ENCODE measurements at places on chromosomes 13 and 19. TPM values are rescaled to one million over a fixed set of nuclear protein-coding genes. Genes with fewer than 3 reads are reported as not detected.

- H3K27ac ChIP-seq: peak overlapping the region; percentile 22
- DNase-seq: peak; percentile 87
- peaks cover 3% of the 10 kb centered on the region for H3K27me3 ChIP-seq
- no peaks in the 10 kb centered on the region for H3K36me3 ChIP-seq
These were observed 19.2 kb downstream of the RCN3 start for GRCh38 chr19:49546825-49547565.

DNA sequence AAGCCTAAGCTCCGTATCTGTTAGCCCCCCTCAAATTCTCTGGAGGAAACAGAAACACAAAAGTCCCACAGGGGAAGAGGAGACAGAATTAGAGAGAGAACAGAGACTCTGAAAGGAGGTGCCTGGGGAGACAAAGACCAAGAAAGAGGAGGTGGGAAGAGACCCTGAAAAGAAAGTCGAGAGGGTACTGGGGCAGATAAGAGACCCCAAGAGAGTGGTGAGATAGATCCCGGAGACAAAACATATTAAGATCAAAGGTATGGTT, 915 bp upstream of the GRWD1 start:
- peaks cover 16% of the 10 kb centered on the region for H3K4me1 ChIP-seq
- peak overlapping the region; percentile 98 for H3K27ac ChIP-seq
- H3K27me3 ChIP-seq: no peaks in the 10 kb centered on the region
- DNase-seq: no peak
- H3K4me3 ChIP-seq: peak overlapping the region; percentile 88

- H3K36me3 ChIP-seq: peaks cover 13% of the 10 kb centered on the region
- no peak overlapping the region for H3K4me3 ChIP-seq
- H3K4me1 ChIP-seq: no peaks in the 10 kb centered on the region
- no peak for DNase-seq
- peaks cover 5% of the 10 kb centered on the region for H3K27me3 ChIP-seq
- H3K27ac ChIP-seq: no peak overlapping the region
These were observed 39.8 kb upstream of the PTPRS start for GRCh38 chr19:5380215-5380919.

DNA sequence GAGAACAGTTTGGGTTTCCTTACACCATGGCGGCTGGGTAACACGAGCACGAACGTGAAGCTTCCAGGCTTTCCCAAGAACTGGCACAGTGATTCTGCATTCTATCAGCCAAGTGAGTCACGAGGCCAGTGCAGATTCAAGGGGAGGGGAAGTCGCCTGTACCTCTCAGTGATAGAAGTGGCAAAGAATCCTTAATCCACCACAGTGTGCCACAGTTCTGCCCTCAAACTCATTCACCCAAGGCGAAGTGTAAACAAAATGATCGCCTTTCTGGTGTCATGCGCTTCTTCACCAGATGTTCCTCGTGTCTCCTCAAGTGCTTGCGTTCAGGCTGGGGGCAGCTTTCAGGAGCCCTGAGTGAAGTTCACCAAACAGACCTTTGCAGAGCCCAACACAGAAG, 24.9 kb upstream of the AMER2 start:
- H3K27ac ChIP-seq: no peak overlapping the region
- no peak for DNase-seq
- H3K4me3 ChIP-seq: no peak overlapping the region

- no peaks in the 10 kb centered on the region for H3K4me1 ChIP-seq
- no peak overlapping the region for H3K27ac ChIP-seq
- no peaks in the 10 kb centered on the region for H3K27me3 ChIP-seq
These were observed 625.2 kb upstream of the PCDH20 start for GRCh38 chr13:62040806-62041205.

The CEACAM21 gene
- not detected for total RNA-seq

- no peak overlapping the region for H3K4me3 ChIP-seq
- no peak for DNase-seq
- no peaks in the 10 kb centered on the region for H3K27me3 ChIP-seq
- peaks cover 45% of the 10 kb centered on the region for H3K4me1 ChIP-seq
These were observed 97.0 kb upstream of the RNF113B start for GRCh38 chr13:98273824-98274742.

DNA sequence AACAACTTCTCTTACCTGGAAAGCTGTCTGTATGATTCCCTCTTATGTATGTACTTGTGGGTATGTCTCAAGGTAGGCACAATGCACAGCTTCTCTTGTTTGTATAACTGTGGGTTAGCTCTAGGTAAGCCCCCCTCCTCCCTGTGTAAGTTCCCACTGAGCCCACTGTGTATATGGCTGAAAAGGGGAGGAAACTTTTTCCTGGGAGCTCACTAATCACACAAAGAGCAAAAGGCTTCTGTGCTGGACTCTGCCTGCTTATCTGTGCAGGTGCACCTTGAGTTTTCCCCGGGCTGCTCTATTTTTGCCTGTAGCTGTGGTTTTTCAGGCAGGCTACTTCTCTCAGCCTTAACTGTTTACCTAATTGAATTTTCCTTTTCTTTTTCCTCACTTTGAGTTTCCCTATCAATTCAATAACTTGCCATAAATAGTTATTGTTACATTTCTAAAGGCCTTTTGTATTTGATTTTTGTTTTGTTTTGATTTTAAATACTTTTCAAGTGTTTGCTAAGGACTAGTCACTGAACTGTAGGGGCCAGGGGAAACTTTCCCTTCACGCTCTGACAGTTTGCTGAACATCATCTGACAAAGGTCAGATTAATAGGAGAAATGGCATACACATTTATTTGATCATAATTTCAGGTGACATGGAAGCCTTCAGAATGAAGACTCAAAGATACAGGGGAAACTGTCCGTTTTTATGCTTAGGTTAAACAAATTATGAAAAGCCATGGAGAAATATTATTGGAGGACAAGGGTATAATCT, 423.5 kb upstream of the ATXN8OS start:
- H3K27me3 ChIP-seq: no peaks in the 10 kb centered on the region
- no peak overlapping the region for H3K4me3 ChIP-seq
- H3K36me3 ChIP-seq: no peaks in the 10 kb centered on the region
- H3K27ac ChIP-seq: no peak overlapping the region
- DNase-seq: no peak
- H3K4me1 ChIP-seq: no peaks in the 10 kb centered on the region

The LMTK3 gene
- total RNA-seq: 0.88 TPM

- no peaks in the 10 kb centered on the region for H3K4me1 ChIP-seq
- H3K27me3 ChIP-seq: no peaks in the 10 kb centered on the region
- peak overlapping the region; percentile 85 for H3K4me3 ChIP-seq
- DNase-seq: peak; percentile 75
- peak overlapping the region; percentile 62 for H3K27ac ChIP-seq
- peaks cover 15% of the 10 kb centered on the region for H3K36me3 ChIP-seq
These were observed 9.4 kb downstream of the OCEL1 start for GRCh38 chr19:17235300-17235970.

DNA sequence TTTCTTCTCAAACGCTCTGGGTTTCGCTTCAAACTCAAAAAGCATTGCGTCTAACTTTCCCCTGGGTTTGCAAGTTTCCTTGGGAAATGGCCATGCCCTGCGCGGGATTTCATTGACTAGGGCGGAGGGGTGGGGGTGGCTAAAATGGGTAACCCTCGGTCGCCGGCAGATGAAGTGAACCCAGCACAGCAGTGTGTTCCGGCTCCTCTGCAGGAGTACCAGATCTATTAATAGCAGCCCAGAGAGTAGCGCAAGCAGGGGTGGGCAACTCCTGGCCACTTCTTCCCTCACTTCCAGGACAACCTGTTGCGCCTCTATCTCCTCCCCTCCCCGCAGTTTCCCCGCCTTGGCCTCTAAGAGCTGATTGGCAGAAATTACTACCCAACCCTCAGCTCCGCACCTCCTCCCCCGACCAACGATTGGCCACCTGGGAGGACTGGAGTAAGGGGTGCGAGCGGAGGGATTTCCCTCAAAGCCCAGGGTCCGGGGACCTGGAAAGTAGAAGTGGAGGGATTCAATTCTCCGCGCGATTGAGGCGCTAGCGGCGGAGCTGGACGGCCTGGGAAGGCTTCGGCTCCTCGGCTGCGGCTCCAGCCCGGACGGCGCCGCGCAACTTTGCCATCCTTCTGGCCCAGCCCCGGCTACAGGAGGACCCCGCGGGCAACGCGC, at the start of gene FREM2:
FREM2 (plus strand) TSS at position 501 of the 669 bp plus-strand sequence. CDS start 268 bp downstream, outside the sequence.
- DNase-seq: no peak
- H3K27me3 ChIP-seq: peaks cover 2% of the 10 kb centered on the region
- H3K36me3 ChIP-seq: no peaks in the 10 kb centered on the region
- H3K4me3 ChIP-seq: peak within 1 kb of the TSS; percentile 18

DNA sequence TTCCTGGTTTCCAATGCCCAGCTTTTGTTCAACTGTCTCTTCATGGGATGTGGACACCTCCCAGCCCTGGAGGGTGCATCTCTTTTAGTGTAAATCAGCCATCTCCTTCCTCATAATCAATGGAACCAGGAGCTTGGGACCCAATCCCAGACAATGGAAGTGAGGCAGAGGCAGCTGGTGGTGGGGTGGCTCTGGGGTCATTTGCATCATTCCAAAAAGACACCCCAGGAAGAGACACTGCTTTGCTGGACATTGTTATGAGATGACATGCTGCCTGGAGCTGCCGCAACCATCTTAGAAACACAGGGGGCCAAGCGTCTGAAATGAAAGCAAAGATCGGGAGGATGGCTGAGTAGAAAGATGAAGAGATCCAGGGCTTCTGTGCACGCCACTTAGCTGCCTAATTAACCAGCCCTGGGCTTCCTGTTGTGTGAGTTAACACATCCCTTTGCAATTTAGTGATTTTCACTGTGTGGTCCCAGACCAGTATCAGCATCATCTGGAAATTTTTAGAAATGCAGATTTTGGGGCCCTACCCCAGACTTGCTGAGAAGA, 36.1 kb downstream of the IRS2 start:
- peaks cover 2% of the 10 kb centered on the region for H3K27me3 ChIP-seq
- no peak overlapping the region for H3K4me3 ChIP-seq
- H3K4me1 ChIP-seq: no peaks in the 10 kb centered on the region
- DNase-seq: no peak

DNA sequence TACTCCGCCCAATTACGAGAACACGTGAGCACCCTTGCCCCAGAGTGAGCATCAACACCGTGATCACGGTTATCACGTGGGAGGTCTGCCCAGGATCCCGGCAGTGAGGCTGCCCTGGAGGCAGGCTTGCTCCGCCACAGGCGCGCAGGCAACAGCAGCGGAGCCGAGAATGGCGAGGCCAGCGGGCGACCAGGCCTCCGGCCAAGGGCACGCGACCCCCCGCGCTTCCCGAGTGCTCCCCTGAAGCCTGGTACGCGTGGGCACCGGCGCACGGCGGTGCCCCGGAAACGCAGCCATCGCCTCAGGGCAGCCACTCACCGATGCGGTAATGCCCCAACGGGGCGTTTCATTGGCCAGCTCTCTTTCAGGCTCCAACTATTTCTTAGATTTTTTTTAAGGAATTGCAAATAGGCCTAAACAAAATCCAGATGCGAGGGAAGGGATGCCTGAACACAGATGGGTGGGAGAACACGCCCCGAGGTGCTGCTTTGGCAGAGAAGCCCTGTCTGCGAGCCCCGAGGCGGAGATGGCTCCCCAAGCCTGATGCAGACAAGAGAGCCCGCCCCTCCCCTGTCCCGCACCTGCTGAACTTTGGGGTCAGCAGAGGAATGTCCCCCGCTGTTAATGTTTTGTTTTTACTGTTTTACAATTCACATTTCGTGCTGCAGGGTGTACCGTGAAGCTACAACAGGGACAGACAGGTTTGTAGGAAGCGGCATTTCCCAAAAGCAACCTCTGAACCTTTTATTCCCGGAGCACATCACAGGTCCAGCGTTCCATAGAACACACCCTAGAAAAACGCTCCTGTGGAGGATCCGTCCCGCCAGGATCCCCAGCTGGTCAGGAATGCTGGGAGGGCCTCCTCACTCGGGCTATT, 132.7 kb downstream of the ZDHHC20 start:
- H3K4me3 ChIP-seq: peak overlapping the region; percentile 82
- peak overlapping the region; percentile 77 for H3K27ac ChIP-seq
- DNase-seq: peak; percentile 69

- H3K36me3 ChIP-seq: 0 out of 2 replicates have a peak, but pooled peaks cover 6% of the 10 kb centered on the region
- no peak overlapping the region for H3K27ac ChIP-seq
- no peaks in the 10 kb centered on the region for H3K4me1 ChIP-seq
- H3K4me3 ChIP-seq: no peak overlapping the region
- peaks cover 3% of the 10 kb centered on the region for H3K27me3 ChIP-seq
These were observed 2.1 kb upstream of the TNFSF11 start for GRCh38 chr13:42571895-42572294.

DNA sequence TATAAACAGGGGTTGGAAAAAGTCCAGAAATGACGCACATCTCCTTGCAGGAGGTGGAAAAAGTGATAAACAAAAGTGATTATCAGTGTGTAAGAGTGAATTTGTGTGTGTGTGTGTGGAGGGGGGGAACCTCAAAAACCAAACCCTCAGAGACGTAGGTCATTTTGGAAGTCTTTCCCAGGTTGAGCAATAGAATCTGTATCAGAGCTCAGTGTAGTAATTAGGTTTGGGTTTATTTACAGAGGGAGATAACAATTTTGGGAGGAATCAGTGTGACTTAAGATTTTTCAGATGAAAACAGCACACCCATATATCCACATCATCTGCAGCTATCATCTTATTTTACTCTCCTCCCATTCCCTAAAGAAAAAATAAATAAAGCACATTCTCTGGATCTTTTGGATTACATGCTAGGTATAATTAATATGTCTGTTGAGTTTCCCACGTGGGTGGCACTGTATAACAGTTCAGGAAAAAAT, 406.4 kb downstream of the FGF9 start:
- no peaks in the 10 kb centered on the region for H3K36me3 ChIP-seq
- no peaks in the 10 kb centered on the region for H3K27me3 ChIP-seq
- H3K4me3 ChIP-seq: no peak overlapping the region
- H3K4me1 ChIP-seq: no peaks in the 10 kb centered on the region

- H3K4me3 ChIP-seq: no peak overlapping the region
- H3K27ac ChIP-seq: no peak overlapping the region
- DNase-seq: no peak
- H3K36me3 ChIP-seq: peaks cover 10% of the 10 kb centered on the region
These were observed 16.0 kb upstream of the SPIB start for GRCh38 chr19:50402544-50403301.

The ZNF556 gene
- not detected for total RNA-seq

- H3K4me1 ChIP-seq: peaks cover 28% of the 10 kb centered on the region
- no peak overlapping the region for H3K4me3 ChIP-seq
- H3K27me3 ChIP-seq: peaks cover 2% of the 10 kb centered on the region
- no peak overlapping the region for H3K27ac ChIP-seq
These were observed 30.0 kb upstream of the MBNL2 start for GRCh38 chr13:97192166-97192565.

The IZUMO4 gene
- 1.9 TPM for total RNA-seq

The GRK1 gene
- total RNA-seq: not detected

DNA sequence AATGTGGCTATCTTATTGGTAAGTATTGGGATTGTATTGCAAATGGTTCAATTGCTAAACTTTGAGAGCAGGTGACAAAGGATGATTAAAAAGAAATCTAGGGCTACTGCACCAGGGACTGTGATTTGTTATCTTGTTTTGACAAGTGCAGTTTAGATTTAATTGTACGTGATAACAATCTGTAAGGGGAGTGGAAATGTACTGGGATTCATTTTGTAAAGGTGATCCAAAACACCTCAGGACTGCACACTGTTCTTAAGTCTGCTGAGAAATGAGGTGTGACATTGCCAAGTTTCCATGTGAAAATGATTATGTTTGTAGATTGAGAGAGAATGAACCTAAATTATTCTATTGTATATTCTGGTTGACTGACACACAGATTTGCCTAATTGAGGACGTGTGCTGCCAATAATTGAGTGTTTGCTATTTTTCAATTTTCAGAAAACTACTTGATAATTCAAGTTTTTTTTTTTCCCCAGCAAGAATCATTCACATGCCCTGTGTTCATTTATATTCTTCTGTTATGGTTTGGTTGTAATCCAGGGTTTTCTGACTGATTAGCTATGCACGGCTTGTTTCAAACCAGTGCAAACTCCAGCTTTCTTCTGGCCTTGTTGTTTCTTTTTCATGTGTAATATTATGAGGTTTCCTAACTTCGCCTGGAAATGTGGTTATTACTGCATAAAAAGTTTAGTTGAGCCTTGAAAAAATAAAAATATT, 308.0 kb downstream of the OLFM4 start:
- no peaks in the 10 kb centered on the region for H3K4me1 ChIP-seq
- H3K27ac ChIP-seq: no peak overlapping the region
- H3K27me3 ChIP-seq: no peaks in the 10 kb centered on the region
- peaks cover 6% of the 10 kb centered on the region for H3K36me3 ChIP-seq
- no peak for DNase-seq
- H3K4me3 ChIP-seq: no peak overlapping the region
